ENCODE measurements at places on chromosomes 6 and 20. TPM values are rescaled to one million over a fixed set of nuclear protein-coding genes. Genes with fewer than 3 reads are reported as not detected.

DNA sequence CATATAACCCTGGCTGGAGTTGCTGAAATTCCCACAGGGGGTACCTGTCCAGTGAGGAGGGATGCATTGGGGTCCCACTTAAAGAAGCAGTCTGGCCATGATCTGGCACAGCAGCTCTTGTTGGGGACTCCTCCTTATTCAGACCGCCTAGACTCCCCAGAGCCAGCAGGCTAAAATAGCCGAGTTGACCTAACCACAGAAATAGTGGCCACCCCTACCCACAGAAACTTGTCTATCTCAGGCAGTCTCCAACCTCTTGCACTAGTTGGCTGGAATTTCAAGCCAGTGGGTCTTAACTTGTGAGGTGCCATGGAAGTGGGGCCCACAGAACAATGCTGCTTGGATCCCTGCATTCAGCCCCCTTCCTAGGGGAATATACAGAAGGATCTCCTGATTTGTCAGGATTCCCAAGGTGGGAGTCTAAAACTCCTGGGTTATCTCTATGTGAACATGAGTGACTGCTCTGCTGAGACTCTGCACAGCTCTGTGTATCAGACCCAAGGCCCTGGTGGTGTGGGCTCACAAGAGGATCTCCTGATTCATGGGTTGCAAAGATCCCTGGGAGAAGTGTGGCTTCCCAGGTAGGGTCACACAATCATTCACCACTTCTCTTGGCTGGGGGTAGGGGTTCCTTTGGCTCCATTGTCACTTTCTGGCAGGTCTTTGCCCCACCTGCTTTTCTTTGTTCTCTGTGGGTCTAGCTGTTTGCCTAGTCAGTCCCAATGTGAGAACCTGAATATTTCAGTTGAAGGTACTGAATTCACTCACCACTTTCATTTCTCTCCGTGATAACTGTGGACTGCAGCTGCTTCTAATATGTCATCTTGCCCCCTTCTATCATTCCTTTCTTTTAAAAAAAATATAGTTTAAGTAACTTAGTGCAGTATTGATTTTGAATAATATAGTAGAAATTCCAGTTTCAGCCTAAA lies 65.5 kb upstream of the CLVS2 start:
- DNase-seq, result no peak

DNA sequence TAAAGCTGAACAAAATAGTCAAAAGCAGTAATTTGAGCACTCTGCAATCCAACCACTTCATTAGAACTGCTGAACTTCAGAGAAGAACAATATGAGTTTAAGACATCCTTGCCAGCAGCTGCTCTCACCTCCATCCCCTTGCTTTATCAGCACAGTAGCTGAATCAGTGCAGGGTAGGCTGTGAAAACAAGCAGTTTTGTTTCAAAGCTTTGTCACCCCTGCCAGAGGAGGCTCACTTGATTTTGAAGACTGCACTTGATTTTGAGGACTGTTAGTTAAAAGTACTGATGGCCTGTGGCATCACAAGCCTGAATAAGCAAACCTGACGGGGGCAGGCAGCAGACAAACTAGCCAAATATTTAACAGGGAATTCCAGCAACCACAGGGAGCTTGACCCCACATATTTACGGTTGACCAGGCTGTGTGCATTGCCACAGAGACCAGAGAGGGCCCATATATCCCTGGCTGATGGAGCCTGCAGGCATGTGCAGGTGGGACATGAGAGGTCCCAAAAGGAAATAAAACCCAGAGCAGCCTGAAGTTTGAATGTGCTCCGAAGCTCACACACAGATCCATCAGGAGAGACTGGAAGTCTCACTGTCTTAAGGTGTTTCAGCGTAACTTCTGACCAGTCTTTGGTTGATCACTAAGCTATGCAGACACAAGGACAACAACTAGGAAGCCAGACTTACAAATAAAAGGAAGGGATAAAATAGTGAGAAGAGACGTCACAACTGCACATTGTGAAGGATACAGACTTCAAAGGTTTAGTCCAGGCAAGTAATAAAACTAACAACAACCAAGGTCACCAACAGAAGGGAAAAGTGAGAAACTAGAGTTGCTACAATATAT lies 97.4 kb downstream of the PDSS2 start:
- DNase-seq, result no peak

GRCh38 chr6:1136415-1136774 lies 175.5 kb upstream of the FOXQ1 start:
- DNase-seq, result no peak

GRCh38 chr20:3681931-3682781 lies at the start of gene ADAM33:
TSS of gene ADAM33 (minus strand) at chr20:3682010. CDS start at chr20:3682004, 6 bp downstream.
- DNase-seq, result no peak

HNF4A gene
- polyA plus RNA-seq, result 60.8 TPM

DNA sequence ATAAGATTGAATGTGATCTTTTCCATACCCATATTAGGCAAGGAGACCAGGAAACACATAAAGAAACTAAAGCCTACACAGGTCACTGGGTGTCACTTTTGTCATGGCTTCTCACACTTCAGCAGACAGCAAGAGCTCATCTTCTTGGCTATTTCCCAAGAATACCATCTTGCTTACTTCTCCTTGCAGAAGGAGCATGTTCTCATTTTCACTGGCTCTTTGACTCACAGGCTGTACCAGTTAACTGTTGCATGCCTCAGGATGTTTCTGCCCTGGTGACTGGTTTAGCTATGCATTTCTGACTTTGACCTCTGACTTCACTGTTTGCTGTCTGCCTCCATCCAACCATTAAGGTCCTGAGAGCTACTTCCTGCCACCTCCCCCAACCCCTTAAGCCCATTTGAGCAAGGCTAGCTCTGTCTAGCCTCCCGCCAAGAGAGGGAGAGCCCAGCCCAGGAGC lies 40.3 kb upstream of the OGFRL1 start:
- peak; percentile 55 for DNase-seq

HIVEP2 gene
- polyA plus RNA-seq, result 13.8 TPM

- DNase-seq, result no peak
Measured at GRCh38 chr20:48311956-48312355, 515.8 kb downstream of the PREX1 start.

DNA sequence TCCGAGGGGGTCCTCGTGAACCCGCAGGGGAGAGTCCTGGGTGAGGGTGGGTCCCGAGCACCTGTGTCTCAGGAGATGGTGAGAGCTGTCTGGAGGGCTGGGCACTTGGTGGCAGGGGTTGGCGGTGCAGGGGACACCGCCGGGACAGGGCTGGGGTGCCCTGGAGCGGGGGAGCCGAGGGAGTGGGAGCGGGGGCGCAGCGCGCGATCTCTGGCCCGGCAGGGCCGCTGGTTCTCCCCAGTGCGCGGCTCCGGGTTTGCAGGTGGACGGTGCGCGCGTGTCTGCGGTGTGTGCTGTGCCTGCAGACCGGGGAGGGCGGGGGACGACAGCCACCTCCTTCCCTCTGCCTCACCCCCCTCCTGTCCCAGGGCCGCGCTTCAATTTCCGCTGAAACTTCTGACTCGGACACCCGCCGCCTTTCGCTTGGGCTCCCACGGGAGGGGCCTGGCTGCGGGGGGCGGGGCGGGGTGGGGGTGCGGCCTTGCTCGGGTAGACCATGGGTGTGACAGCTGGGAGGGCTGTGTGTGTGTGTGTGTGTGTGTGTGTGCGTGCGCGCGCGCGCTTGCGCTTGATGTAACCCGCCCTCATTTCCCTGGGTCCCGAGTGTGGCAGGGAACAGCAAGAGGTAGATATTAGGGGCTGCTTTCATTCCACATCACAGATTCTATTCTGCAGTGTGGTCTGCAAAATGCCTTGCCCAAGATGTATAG lies 1.2 kb downstream of the TRIB3 start:
- DNase-seq, result no peak

POU3F2 gene
- 0.13 TPM for polyA plus RNA-seq

DNA sequence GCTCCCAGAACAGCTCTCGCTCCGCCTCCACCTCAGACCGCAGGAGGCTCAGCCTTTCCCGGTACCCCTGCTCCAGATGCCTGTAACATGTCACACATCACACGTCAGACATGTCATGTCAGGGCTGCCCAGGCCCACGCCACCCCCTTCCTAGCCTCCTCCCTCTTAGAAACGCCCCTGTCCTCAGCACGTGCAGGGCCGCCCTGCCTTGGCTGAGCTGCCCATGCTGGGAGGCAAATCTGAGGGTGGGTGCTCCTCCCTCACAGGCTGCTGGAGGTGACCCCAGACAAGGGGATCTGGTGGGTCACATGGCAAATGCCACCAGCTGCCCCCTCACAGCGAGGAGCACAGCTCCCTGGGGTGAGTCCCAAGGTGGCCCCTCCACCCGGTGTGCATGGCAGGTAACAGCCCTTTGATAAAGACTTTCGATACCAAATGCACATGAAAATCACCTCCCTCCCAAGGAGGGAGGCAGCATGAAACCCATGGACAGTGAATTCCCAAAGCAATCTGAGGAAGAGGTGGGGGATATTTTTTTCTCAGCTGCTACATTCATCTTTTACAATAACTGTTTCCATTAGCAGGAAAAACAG lies 84.1 kb downstream of the GINS1 start:
- DNase-seq, result no peak

APCDD1L gene
- 19.5 TPM for polyA plus RNA-seq

GRCh38 chr20:63947638-63948456 lies 8.4 kb downstream of the UCKL1 start:
- no peak for DNase-seq

DNA sequence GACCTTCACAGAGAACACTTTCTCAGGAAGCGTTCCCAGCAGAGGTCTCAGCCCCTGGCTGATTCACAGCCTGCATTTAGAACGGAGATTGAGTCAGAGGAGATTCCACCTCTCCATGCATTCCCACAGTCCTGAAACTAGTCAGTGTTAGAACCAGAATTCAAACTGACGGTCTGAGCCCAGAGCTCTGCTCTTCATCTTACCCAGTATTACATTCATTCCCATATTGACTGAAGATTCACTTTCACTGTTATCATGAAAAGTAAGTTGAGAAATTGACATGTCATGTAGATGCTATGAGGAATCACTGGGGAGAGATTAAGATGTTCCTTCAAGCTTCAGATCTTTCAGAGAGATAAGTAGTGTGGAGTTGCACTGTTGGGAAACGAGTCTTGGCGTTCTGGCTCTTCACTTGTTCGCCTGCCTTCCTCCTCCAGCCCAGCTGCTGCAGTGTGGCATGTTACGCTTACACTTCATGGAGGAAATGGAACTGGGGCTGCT lies 28.3 kb downstream of the MAS1 start:
- no peak for DNase-seq

RAMACL gene
- polyA plus RNA-seq, result 0.30 TPM

GRCh38 chr6:137697267-137697938 lies 169.7 kb upstream of the TNFAIP3 start:
- DNase-seq, result no peak

MOXD1 gene
- 315 TPM for polyA plus RNA-seq

- no peak for DNase-seq
Measured at GRCh38 chr20:34213213-34213612, 28.0 kb upstream of the ASIP start.

SOBP gene
- 17.6 TPM for polyA plus RNA-seq

LY6G6F gene
- polyA plus RNA-seq, result 0.21 TPM

FOXS1 gene
- polyA plus RNA-seq, result 5.5 TPM

GRCh38 chr6:167669553-167669849 lies 157.2 kb upstream of the AFDN start:
- DNase-seq, result no peak

SRMS gene
- polyA plus RNA-seq, result 0.33 TPM
